Hindlimb muscle (tissue), 1 donor: ENCODE measurements at places on chromosomes 7 and 10. TPM values are rescaled to one million over a fixed set of nuclear protein-coding genes. Genes with fewer than 3 reads are reported as not detected.

TRIP6 gene
- 41.1 TPM for polyA plus RNA-seq

MSANTD7 gene
- polyA plus RNA-seq, result 9.0 TPM

GOLGA7B gene
- 0.23 TPM for polyA plus RNA-seq

HOXA3 gene
- 11.2 TPM for polyA plus RNA-seq

TRIM74 gene
- polyA plus RNA-seq, result not detected

VGF gene
- not detected for polyA plus RNA-seq

WDFY4 gene
- 3.9 TPM for polyA plus RNA-seq

ALKBH4 gene
- 8.9 TPM for polyA plus RNA-seq

GSAP gene
- polyA plus RNA-seq, result 5.0 TPM

DNA sequence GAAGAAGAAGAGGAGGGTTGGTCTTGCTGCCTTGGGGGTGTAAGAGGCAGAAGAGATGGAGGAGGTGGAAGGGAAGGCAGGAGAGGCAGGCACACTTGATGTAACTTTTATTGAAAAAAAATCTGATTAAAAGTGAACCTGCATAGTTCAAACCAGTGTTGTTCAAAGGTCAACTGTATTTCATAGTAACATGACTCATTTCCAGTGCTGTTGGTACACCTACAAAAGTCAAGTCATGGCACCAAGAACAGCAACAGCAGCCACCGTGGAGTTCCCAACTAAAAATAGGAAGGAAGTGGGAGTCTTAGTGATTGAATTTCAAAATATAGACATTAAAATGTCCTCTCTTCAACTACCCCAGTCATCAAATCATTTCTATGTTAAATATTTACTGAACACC, 88.5 kb downstream of the CTNNA3 start:
- no peak for DNase-seq

DNA sequence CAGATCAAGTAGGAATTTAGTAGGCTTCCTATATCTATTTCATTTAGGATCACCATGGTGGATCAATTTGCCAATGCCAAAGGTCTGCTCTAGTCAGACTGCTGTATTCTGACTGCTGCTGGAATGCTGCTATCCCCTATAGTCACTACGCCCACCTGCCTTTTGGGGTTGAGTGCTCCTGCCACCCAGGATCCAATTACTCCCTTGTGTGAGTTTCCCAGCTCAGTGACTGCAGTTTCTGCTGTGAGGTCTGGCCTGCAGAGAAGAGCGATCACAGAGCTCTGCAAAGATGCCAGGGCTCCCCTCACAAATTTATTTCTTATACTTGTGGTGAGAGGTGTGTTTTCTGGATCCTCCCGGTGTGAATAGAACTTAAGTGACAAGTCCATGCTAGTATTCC, 88.1 kb upstream of the FOXI2 start:
- no peak for DNase-seq

GRCh38 chr10:21552638-21553037, 18.6 kb downstream of the MLLT10 start:
- no peak for DNase-seq

GRCh38 chr10:101142533-101143344, 11.6 kb downstream of the TLX1 start:
- DNase-seq, result no peak

GRCh38 chr7:29265208-29265923, 70.8 kb downstream of the CHN2 start:
- DNase-seq, result no peak

- DNase-seq, result no peak
Measured at GRCh38 chr10:65346466-65346865, 1579.4 kb upstream of the LRRTM3 start.

DNA sequence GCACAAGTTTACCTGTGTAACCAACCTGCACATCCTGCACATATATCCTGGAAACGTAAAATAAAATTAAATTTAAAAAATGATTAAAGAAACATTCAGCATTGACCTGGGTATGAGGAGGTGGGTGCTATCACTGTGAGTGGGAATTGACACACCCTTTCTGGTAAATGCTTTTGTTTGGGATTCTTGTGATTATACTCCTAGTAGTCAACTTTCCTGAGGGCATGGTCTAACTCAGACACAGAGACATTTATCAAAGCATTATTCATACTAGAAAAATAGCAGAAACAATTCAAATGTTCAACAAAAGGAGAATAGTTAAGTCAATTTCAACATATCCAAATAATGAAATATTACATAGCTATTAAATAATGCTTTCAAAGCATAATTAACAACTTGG, 44.2 kb downstream of the CNNM2 start:
- no peak for DNase-seq

- DNase-seq, result no peak
Measured at GRCh38 chr7:155312633-155313032, 15.0 kb downstream of the INSIG1 start.

GRCh38 chr10:8473205-8473604, 418.7 kb downstream of the GATA3 start:
- no peak for DNase-seq

GRCh38 chr10:38600146-38600545, 506.0 kb downstream of the ZNF37A start:
- DNase-seq, result no peak

- DNase-seq, result peak; percentile 26
Measured at GRCh38 chr7:11831156-11831735, 752 bp downstream of the THSD7A start.

DNA sequence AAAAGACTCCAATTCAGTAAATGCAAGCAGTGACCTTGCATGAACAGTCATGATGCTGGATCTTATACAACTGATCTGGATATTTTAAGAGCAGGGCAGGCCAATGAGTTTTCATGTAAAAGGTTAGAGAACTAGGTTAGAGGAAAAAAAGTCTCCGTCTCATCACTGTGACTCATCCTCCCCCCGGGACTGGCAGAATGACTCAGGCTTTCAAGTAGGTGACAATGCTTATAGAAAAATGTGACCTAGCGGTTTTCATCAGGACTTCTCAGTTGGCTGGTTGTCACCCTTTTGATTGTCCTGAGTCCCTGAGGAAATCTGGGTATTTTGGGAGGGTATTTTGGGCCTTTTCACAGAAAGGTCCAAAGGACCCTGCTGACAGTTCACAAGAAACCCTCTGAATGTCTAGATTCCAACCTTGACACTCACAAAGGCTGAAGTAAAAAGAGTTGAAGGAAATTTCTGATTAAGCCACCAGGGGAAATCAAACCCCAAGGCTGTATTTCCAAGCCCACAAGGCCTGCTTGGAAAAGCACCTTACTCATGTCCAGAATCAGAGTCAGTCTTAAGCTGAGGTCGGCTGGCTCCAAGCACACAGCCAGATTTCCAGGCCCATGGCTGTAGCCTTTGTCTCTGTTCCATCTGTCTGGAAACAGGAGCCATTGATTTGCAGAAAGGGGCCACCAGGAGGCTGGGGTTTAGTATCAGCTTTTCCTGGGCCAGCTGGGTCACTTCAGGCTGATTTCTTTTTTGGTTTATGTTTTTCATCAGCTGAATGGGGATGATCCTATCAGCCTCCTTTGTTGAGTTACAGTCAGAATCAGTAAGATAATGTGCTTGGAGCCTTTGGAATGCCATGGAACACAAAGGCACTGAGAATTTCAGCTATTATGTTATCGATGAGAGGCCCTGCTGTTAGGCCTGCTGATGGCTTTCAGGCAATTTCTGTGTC, 226.4 kb upstream of the HABP2 start:
- DNase-seq, result no peak

DNA sequence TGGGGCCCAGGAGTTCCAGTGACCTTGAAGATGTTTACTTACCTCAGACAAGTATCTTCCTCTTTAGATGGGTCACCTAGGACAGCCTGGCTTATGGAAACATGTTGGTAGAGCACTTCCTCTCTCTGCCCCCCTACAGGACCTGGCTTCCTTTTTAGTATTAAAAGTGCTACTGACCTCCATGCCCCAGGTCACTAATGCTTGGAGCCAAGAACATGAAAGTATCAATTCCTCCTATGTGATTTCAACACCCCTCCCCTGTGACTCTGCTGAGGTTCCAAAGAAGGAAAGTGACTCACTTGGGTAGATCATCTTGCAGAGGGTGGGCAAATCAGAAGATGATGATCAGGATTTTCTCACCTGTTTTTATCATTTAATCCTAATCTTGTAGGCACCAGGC, 125.3 kb upstream of the CCDC6 start:
- no peak for DNase-seq

- peak; percentile 31 for DNase-seq
Measured at GRCh38 chr10:132912713-132913558, 29.4 kb downstream of the CFAP46 start.
